CD4-positive, alpha-beta T cell treated with Interleukin-12 subunit alpha and Interleukin-12 subunit beta, for 1 hour (primary cell): ENCODE measurements at places on chromosomes 7 and 10.

- no peak for DNase-seq
Observed at GRCh38 chr7:49001610-49002033, 77.3 kb downstream of the CDC14C start.

GRCh38 chr7:69813637-69814240 is 215.5 kb downstream of the AUTS2 start:
- DNase-seq, result no peak

DNA sequence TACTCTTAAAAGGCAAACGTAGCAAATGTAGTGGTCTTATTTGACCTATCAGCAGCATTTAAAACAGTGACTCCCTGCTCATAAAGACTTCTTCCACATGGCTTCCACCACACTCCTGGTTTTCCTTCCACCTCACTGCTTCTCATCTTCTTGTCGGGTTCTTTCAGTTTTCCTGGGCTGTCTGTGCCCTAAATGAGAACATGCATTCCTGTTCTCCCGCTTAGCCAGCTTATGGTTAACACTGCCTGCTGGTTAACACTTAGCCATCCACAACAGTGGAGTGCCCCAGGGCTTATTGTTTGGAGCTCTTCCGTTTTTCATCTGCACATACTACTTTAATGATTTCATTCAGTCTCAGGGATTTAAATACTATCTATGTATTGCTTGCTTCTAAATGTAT is 34.3 kb upstream of the EXOC6 start:
- no peak for DNase-seq

DNA sequence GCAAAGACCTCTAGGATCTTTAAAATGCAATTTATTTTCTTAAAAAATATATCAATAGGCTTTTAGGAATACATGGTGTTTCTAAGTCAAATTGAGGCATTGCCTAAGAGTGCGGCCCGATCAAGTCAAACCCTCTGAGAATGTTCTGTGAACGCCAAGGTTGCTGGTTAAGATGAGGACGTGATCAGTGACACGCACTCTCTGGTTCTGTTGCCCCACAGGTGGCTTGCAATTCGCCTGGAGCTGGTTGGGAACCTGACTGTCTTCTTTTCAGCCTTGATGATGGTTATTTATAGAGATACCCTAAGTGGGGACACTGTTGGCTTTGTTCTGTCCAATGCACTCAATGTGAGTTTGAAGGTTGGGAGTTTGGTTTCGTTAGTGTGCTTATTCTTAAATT is 59.3 kb downstream of the ABCC2 start:
- no peak for DNase-seq

GRCh38 chr7:19508124-19508523 is 200.7 kb downstream of the POLR1F start:
- DNase-seq, result no peak

GRCh38 chr10:9301148-9301547 is 1246.7 kb downstream of the GATA3 start:
- DNase-seq, result no peak

- peak; percentile 19 for DNase-seq
Observed at GRCh38 chr7:26153241-26153822, 1.3 kb downstream of the NFE2L3 start.
